ENCODE measurements at places on chromosomes 5 and 9. TPM values are rescaled to one million over a fixed set of nuclear protein-coding genes. Genes with fewer than 3 reads are reported as not detected.

- no peak for DNase-seq
These were observed 201.3 kb downstream of the MCTP1 start for GRCh38 chr5:95083606-95084005.

GRCh38 chr9:130638284-130639123 lies 25.9 kb upstream of the PRDM12 start:
- no peak for DNase-seq

DNA sequence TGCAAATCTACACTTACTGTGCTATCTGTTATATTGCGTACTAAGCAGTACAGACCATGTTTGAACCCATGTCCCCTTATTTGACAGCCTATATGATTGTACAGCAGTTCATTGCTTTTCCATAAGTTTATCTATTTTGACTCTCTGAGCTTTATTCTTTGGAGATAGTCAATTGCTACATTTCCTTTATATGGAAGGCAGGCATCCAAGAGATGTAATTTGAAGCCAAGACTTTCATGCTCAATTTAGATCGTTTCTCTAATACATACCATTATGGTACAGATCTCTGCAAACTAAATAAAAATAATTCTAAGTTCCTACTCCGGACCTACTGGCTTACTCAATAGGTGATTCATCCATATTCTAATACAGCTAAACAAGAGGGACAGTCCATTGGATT lies 424.8 kb downstream of the TMEM38B start:
- DNase-seq = peak; percentile 10

GRCh38 chr5:150239794-150240122 lies 49.8 kb downstream of the CAMK2A start:
- no peak for DNase-seq

DNA sequence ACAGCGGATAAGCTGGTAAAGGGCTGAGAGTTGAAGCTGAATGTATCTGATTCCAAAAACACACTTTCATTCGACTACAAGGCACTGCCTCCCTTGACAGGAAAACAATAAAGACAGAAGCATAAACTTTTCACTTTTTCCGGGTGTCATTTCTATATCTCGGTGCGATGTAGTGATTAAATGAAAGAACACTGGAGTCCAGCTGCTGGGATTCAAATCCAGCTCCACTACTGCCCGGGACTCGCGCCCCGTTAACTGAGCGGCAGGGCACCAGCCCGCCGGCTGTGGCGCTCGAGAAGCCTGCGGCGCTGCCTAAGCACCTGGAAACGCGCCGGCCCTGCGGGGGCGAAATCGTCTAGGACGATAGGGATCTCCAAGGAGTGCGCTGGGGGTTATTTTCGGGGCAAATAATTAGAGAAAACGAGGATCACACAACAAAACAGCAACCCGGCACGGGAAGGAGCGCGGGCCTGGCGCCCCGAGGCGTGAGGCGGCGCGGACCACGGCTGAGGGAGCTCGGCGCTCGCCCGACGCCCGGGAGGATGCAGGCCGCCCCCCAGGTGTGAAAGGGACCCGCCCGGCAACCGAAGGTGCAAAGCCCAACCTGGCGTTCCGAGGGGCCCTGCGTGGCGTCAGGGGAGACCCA lies 837 bp downstream of the UIMC1 start:
- DNase-seq = peak; percentile 82

DNA sequence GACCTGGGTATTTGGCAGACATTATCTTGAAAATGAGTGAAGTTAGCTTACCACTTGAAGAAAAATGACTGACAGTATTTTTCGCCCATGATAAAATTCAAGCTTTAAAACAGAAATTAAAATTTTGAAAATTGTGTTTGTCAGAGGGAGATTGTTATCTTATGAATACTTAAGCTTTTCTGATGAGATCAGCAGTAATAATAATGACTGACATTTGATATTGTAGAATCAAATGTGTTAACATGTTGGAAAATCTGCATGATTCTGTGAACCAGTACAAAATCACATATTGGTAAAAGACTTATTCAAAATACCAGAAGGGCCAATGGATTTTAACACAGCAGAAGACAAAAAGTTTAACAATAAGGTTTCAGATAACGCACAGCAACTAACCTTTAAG lies 94.0 kb downstream of the MSX2 start:
- no peak for DNase-seq

DNA sequence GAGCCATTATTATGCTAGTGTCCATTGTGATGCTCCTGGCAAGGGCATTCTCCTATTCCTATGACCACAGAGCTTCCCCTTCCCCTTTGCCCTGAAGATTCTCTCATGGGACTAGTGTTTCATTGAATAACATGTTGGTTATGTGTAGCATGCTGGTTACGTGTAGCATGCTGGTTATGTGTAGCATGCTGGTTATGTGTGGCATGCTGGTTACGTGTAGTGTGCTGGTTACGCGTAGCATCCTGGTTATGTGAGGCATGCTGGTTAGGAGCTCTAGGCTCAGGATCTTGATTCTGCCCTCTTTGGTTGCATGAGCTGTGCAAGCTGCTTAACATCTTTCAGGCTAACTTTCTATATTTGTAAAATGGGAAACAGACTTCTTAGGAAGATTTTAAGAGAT lies 46.5 kb upstream of the GPR151 start:
- no peak for DNase-seq

- DNase-seq = peak; percentile 34
These were observed 236.6 kb downstream of the ARL15 start for GRCh38 chr5:54073735-54074134.

- DNase-seq = peak; percentile 15
These were observed 101.7 kb downstream of the UBAP2 start for GRCh38 chr9:33946779-33947535.

- no peak for DNase-seq
These were observed 182.8 kb downstream of the SPOCK1 start for GRCh38 chr5:137316346-137316736.

DNA sequence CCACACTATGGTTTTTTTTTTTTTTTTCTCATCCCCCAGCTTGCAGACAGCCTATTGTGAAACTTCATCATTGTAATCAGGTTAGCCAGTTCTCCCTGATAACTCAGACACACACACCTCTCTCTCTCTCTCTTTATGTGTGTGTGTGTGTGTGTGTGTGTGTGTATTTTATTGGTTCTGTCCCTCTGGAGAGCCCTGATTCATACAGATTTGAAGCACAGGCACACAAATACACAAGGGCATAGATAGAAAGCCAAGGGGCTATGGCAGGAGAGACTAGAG lies 20.6 kb upstream of the VCAN start:
- DNase-seq = no peak

GRCh38 chr5:16936989-16937438 lies 926 bp upstream of the MYO10 start:
- DNase-seq = no peak

DNA sequence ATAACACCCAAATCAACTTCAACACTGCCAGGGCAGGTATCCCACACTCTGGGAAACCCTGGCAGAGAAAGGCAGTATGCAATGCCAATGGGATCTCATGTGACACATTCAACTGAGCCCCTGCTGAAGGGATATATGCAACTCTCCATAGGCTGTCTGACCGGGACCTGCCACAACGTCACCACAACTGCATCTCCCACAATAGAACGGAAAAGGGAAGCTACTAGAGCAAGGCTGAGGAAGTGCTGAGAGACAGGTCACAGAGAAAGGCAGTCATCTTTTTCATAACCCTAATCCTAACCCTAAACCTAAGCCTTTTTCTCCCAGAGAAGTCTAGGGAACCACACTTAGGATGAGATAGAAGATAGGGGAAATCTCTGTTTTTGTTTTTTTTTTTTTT lies 345.9 kb upstream of the CD180 start:
- DNase-seq = no peak

- no peak for DNase-seq
These were observed 560.2 kb upstream of the CDH9 start for GRCh38 chr5:27598576-27598975.

DNA sequence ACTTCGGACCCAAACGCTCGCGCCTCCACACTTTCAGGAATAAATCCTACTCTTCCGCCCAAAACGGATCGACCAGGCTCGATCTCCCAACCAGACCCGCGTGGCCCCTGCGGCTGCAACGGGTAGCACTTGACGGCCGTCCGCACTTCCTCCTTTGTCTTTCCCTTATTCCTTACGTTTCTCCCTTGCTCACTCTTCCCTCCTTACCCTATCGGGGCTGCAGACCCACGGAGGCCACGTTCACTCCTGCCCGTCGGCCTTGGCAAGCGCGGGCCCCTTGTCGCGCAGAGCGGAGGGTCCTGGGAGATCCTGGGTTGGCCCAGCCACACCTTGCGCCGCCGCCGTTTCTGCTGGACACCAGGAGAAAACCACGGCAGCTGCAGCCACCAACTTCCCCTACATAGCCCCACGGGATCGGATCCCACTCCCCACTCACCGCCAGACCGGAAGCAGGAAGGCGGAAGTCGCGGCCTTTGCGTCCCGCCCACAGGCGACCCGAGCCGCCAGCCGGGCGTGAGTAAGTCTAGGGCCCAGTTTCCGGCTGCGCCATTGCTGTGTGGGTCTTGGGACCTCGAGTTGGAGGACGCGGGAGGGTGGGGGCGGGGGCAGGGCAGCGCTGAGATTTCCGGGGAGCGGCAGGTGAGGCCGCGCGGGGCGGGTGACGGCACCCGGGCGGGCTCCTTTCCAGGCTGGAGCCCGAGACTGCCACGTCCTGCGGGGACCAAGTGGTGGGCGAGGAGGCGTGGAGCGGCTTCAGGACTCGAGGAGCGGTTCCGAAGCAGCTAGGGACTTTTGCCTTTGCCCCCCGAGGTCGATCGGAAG lies at the start of gene SMIM15:
Gene SMIM15 (minus strand): TSS at position 459 of the 822 bp plus-strand sequence. CDS start 2,297 bp downstream, outside the sequence.
- peak; percentile 95 for DNase-seq

DNA sequence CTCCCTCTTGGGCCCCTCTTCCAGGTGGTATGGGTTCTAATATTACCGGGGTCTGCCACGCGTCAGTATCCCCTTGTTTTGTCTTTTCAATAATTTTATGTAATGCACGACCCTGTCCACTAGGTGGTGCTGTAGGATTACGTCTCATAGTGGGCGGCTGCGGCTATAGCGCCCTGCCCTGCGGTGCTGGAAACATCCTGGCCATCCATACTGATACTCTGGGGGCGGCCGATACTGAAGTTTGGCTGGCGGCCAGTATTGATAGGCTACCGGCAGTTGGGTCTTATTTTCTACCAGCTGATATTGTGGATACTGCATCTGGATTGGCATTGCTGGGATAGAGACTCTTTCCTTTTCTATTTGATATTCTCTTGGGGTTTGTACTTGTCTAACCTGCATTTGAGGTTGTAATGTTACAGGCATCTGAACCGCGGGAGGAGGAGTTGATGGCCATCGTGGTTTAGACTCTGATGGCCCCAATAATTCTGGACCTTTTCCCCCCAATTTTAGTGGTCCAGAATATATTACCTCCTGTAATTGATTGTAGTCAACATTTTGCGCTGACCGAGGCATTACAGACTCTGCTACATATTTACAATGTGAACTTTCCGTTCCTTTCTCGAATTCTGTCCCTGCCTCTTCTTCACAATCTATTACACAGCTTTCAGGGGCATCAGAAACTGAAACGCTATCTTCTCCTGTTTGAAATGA lies 3.3 kb upstream of the TMEM141 start:
- peak; percentile 89 for DNase-seq

GRCh38 chr5:157387041-157387563 lies 72.9 kb upstream of the NIPAL4 start:
- no peak for DNase-seq

DNA sequence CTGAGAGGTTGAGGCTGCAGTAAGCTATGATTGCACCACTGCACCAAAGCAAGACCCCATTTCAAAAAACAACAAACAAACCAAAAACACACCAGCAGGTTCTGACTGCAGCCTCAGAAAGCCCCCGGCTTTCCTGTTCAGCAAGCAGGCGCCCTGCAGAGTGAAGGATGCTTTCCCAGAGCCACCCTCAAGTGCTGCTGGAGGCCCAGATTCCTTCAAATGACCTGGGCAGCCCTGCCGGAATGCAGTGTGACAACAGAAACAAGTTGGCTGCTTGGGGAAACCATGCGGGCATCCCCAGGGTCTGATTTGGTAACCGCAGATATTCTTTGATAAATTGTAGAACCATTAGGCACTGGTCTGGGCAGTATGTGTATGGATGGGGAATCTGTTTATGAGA lies 35.7 kb upstream of the GNE start:
- DNase-seq = no peak

- peak; percentile 13 for DNase-seq
These were observed 36.0 kb downstream of the NR6A1 start for GRCh38 chr9:124735121-124735520.

GRCh38 chr9:4499917-4500316 lies 9.6 kb downstream of the SLC1A1 start:
- DNase-seq = no peak

GRCh38 chr5:73030531-73030930 lies 74.7 kb downstream of the FCHO2 start:
- DNase-seq = no peak

The SOHLH1 gene
- total RNA-seq = not detected

The RLN2 gene
- not detected for total RNA-seq

The PRDM9 gene
- total RNA-seq = not detected

The TEK gene
- total RNA-seq = 28.7 TPM

The GLRA1 gene
- not detected for total RNA-seq

The GPR150 gene
- total RNA-seq = not detected

The LCN1 gene
- total RNA-seq = 373 TPM

The MLANA gene
- total RNA-seq = not detected

The TBC1D13 gene
- 22.9 TPM for total RNA-seq

The FAM163B gene
- total RNA-seq = not detected

All from tongue (tissue), 3 donors.